ENCODE measurements at places on chromosomes 3 and 15.
A peak's percentile ranks its signal among the peaks of the same experiment; 100 is the strongest.

DNA sequence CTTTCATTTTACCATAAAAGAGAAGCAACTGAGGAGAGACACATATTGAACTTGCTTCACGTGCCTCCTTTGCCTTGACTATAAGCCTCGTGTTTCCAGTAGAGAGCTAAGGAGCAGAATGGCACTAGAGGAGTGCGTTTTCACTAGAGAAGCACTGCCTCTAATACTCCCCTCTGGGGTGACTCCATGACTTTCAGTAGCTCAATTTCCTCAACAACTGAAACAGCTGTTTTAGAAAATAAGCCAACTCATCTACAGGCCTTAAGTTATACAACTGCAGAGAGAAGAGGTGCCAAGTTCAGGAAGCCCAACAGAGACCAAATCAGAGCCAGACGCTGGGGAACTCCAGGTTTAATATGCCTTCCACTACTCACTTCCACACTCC, 1.9 kb downstream of the UBP1 start:
- peak; percentile 14 for DNase-seq

DNA sequence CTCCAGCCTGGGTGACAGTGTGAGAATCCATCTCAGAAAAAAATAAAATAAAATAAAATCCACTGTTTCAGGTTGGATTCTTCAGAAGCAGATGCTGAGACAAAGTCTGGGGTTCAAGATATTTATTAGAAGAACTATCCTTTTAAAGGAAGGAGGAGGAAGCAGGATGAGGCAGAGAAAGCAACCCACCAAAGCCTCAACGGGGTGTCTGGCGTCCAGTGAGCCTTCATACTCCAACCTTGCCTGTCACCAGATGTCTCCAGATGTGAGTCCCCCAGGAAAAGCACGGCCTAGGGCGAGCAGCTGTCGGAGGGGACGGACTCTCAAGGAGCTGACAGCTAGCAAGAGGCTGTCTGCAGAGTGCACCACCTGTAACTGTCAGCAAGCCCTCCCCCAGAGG, 37.3 kb downstream of the MB21D2 start:
- DNase-seq, result no peak

GRCh38 chr15:70818580-70818979, 35.4 kb downstream of the LARP6 start:
- DNase-seq, result no peak

GRCh38 chr3:30352410-30353318, 253.7 kb upstream of the TGFBR2 start:
- no peak for DNase-seq

DNA sequence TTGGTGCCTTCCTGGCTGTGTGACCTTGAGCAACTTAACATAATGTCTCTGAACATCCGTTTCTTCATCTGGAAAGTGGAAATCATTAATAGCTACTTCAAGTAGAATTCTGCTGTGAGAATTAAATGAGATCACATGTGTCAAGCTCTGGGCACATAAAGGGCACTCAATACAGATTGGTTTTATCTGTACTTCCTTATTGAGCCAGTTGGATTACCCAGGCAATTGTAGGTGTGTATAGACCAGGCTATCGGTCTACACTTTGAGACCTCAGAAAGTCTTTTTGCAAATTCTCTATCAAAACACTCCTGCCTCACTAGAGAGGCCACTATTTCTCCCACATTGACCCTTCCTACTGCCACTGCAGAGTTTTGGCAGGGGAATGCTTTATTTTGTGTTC, 47.7 kb downstream of the ANP32A start:
- no peak for DNase-seq

DNA sequence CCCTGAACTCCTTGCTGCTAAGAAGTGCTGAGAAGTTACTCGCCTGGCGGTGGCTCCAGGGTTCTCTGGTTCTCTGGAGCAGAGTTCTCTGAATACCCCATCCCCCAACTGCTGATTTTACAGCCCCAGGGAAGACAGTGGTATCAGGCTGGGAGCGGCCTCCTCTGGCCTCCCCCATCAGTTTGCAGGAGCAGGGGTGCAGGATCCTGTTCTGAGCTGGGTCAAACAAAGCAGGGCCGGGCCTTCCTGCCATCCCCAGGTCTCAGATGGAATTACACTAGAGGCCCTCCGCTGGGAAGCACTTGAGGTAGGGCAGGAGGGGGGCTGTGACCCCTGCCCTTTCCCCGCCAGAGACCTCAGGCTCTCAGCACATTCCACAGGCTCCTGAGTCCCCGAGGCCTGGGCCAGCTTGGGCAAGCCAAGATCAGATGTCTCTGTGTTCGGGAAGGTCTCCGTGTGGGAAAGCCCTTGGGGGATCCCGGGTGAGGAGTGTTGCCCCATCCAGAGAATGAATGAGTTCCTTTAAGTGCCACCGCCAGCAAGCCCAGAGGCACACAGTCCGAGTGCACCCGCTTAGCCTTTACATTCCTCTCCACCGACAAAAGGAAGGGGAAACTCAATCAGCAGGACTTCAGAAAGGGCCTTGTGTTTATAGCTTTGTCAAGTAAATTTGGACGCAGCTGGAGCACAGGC, 149.9 kb downstream of the LRRK1 start:
- peak; percentile 28 for DNase-seq

DNA sequence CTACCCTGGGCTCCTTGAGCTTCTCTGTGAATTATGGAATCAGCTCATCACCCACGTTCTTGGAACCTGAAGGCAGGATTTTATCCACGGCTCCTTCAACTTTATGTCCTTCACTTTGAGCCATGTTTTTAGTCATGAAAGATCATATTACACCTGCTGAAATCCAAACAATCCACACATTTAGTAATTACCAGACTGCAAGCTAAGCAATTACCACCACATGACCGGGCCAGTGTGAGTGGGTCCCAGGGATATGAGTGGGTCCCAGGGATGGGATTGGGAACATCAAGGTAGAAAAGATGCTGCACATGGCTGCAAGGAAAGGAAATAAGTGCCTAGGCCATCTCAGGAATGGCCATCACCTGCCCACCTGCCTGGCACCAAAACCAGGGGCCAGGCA, 140.3 kb upstream of the IQSEC1 start:
- DNase-seq, result no peak

DNA sequence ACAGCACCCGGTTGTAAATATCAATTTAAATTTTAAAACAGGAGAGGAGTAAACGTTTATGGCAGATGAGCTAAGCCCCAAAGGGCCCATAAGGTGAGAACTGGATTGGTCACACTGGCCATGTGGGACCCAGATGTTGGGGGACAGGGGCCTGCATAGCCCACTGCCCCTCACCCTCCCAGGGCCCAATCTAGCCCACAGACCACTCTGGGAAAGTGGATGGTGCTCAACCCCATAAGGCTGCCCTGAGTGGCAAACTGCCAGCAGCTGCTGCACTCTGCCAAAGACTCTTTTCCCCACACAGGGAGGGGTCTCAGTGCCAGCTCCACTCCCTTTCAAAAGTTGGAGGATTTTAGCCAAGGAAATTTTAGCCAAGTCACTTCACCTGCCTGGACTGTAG, 42.5 kb downstream of the CCDC12 start:
- no peak for DNase-seq

DNA sequence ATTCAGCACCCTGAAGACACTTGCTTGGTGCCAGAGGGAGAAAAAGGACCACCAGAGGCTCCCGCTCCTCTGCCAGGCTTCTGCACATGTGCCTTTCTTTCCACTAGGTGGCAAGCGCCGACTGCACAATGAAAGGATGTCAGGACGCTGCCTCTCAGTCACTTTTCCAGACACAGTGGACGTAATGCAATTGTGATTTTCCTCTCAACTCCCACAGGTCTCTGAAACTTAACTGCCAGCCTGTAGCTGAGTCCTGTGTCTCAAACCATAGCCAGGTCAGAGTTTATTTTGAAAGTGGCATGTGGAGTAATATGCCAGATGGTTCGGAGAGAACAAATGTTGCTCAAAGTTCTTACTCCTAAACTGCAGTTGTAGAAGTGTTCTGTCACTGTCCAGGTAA, 162.9 kb downstream of the ITPR1 start:
- DNase-seq, result peak; percentile 83

- DNase-seq, result no peak
These were observed 70.9 kb upstream of the GCNT3 start for GRCh38 chr15:59540654-59541053.

DNA sequence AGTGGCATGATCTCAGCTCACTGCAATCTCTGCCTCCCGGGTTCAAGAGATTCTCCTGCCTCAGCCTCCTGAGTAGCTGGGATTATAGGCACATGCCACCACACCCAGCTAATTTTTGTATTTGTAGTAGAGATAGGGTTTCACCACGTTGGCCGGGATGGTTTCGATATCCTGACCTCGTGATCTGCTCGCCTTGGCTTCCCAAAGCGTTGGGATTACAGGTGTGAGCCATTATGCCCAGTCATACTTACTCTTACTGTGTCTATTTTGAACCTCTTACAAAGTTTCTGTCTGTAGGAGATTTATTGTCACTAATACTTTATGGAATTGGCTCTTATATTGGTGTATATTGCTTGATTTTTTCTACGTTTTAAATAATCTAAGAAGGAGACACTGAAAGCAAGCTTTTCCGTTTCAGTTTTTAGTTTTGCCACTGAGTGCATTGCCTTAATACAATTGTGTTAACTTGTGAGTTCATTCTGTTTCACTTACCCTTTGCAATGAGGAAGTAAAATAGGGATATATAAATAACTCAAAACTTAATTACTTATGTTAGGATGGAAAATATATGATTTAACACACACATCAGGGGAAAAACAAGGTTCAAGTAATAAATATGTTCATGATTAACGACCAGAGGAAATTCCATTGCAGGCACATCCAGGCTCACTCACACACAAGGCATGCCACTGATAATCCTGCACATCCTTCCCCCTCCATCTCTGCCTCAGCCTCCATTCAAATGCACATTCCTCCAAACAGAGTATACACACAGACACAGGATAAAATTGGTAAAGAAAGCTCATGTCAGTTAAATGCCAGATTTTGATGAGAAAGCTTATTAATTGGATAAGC, 279.3 kb upstream of the RASGRP1 start:
- DNase-seq, result peak; percentile 26

- DNase-seq, result no peak
These were observed 53.8 kb downstream of the CMSS1 start for GRCh38 chr3:99871231-99872045.

- DNase-seq, result no peak
These were observed 437.9 kb upstream of the GOLIM4 start for GRCh38 chr3:168533600-168533999.

GRCh38 chr15:40793216-40793989, 13.5 kb upstream of the ZFYVE19 start:
- DNase-seq, result peak; percentile 63

- peak; percentile 81 for DNase-seq
These were observed 256.4 kb upstream of the MCTP2 start for GRCh38 chr15:93974804-93975481.

GRCh38 chr3:43769097-43769884, 78.6 kb downstream of the ABHD5 start:
- peak; percentile 98 for DNase-seq

GRCh38 chr3:38549957-38550840, 54.1 kb downstream of the EXOG start:
- DNase-seq, result no peak

DNA sequence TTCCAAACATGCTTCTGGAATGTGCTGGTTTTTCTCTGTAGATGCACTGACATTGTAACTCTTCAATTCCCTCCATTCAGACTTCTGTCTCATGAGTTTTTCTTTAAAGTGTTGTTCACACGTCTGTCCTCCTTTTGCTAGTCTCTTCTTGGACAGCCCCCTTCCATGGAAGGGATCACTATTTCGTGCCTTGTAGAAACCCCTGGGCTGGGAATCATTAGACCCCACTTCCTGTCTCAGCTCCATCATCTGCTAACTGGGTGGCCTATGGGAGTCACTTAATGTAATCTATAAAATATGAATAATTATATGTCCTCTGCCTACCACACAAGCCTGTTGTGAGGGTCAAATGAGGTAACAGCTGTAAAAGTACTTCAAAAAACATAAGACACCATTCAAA, 110.6 kb downstream of the THSD4 start:
- no peak for DNase-seq

DNA sequence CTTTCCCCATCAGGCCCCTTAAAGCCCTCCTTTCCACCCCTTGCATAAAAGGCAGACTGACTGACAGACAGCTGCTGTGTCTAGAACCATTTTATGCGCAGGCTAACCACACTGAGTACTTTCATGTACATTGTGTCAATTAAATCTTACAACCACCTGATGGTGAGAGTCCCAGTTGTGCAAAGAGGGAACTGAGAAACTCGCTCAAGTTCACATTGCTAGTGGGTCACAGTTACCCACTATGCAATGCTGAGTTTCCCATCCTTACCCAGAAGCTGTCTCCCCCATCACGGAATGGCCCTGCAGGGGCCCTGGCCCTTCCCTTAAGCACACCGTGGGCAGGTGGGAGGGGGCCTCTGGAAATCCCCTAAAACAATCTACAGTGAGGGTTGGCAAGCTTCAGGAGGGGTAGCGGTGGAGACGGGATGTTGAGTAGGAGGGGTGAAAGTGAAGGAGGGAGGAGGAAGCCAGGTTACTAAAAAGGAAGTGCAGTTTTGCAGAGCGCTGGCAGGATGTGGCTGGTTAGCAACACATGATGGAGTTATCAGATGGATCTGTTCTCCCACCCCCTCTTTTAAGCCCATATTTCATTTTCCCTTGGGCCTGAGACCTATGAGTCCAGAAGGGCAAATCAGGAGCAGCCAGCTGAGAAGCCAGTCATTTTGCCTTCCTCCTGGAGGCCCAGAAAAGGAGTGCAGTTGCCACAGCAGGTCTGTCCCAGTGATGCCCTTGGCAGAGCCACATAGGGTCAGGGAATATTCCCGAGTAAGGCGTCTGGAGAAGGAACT, 30.0 kb downstream of the STARD5 start:
- no peak for DNase-seq

GRCh38 chr3:79257791-79258190, 510.0 kb downstream of the ROBO1 start:
- no peak for DNase-seq

GRCh38 chr3:186473166-186473565, 71.0 kb downstream of the CRYGS start:
- no peak for DNase-seq

DNA sequence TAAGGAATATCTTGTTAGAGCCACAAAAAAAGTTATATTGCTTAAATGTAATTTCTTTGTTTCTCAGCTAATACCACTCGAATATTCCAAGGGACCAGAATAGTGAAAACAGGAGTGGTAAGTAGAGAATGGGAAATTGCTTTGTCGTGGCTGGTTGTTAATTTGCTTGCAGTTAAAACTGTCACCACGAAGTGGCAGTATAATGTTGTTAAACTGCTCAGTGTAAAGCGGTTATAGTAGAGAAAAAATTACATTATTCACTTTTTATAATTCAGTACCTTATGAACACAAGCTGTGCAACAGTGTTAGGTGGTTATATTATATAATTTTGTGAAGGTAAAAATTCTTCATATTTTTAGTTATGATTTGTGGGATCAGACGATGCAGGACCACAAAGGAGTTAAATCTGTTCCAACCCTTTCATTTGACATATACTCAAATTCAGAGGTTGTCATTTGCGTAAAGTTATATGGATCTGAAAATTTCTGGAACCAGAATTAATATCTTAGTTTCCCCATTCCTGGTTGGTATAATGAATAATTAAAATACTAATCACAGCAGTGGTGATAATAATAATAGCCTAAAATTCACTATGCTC, 171.8 kb downstream of the FEZF2 start:
- peak; percentile 38 for DNase-seq

GRCh38 chr3:175258763-175259162, 399.6 kb downstream of the NAALADL2 start:
- DNase-seq, result no peak
